ENCODE measurements at places on chromosomes 11 and 22.

GRCh38 chr22:43308060-43308830 lies 34.9 kb downstream of the SCUBE1 start:
- DNase-seq = no peak

DNA sequence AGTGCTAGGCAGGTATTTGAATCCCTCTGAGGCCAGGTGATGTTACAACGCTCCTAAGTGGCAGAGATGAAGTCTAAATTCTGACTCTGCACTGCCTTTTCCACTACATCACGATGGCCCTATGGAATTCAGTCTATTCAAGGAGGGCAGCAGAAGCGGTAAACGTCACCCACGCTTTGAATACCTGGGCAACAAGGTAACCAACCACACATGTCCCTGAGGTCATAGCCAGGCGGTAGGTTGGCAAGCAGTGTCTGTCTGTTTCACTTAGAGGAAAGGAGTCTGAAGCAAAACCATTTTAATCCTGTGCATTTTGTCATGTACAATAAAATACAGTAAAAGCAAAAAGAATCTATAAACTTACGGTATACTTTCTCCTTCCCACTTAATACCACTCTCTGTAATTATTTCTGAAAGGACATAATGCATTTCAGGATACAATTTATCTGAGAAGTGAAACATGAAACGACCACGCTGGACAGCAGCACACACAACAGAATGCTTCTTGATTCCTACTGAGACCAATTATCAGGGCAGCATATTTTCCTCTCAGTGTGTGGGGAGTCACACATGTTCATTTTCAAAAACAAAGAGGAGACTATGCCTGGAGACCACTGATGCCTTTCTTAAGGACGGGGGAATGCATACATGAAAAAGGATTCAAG lies 51.3 kb downstream of the PRDM10 start:
- DNase-seq = no peak

DNA sequence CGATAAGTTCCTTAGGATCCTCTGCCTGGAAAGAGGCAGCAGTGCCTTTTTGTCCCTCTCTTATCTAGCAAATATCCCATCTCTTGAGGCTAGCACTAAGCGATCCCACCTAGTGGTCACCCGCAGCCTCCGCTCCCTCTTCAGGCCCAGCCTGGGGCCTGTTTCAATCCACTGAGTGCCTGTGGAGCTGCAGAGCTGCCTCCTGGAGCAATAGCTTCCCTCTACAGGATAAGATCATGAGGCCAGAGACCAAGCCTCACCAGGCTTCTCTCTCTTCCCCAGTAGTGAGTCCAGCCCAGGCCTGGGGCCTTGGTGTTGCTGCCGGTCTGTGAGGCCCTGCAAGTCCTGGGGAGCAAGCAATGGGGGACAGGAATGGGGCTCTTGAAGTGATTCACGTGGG lies 65.8 kb downstream of the SLC22A12 start:
- no peak for DNase-seq

DNA sequence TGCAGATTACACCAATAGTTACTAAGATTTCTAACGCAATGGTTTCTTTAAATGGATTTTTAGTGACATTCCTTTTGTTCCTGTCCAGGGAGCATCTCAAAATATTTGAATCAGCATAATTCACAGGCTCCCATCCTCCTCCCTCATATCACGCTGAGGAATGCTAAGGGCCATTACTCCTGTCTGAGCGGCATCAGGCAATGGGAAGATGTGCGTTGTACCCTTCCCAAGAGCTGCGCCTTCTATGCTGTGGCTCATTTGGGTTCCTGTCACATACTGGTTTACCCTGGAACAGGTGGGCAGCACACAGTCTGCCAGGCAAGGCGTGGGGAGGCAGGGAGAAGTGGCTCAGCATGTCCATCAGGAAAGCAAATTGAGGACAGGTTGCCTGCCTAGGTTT lies 121.9 kb downstream of the DBX1 start:
- DNase-seq = no peak

DNA sequence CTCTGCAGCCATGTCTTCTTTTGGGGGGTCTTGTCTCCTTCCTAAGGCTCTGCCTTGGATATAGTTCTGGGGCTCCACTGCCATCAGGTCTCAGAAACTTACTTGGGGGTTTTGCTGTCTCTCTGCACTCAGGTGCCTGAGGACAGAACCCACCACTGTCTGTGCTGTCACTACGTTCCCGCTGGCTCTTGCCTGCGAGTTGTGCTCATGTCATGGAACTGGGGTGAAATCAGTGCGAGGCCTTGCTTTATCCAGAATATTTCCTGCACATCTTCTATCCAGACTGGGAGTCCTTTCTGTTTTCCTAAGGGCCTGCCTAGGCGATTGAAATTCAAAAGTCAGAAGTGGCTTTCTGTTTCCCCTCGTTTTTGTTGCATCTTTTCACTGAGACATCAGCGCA lies 6.6 kb upstream of the USP2 start:
- DNase-seq = no peak

- DNase-seq = no peak
Measured at GRCh38 chr11:123558536-123559315, 95.7 kb downstream of the SCN3B start.

GRCh38 chr11:115409691-115410220 lies 94.5 kb downstream of the CADM1 start:
- DNase-seq = peak; percentile 32

- peak; percentile 48 for DNase-seq
Measured at GRCh38 chr11:113505541-113506375, 30.6 kb upstream of the DRD2 start.

GRCh38 chr22:22167791-22168189 lies 76.8 kb upstream of the VPREB1 start:
- DNase-seq = no peak

All from renal cortical epithelial cell (primary cell).